Stimulated activated CD8-positive, alpha-beta memory T cell treated with anti-CD3 and anti-CD28 coated beads, Interleukin-4, amount 100 ng/mL, for 4 hours (primary cell): ENCODE measurements at places on chromosomes 3 and 15.

DNA sequence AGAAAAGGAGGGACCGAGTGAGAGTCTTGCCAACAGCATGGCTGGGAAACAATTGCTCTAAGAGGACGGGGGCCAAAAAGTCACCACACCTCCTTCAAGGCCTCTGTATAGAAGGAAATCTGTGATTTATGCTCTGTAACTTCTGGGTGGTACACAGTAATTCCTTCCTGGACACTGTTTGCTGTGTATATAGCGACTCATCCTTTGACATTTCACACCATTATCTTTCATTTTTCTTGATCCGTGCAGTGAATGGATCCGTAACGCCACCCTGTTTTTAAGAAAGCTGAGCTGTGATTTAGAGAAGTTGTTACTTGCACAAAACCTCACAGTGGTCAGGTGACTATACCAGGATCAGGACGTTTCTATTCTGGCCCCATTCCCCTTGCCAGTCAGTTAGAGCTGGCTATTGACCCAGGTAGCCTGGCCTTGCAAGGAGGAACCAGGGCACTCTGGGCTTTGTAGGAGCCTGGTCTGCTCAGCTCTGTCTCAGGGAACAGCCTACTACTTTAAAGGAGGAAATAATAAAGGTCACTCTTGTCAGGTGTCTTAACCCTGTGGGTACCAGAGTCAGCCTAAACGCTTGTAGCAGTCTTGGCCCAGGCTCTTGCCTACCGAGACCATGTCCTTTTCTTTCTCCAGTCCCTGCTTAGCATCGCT is 86.5 kb upstream of the MYZAP start:
- no peak for DNase-seq

DNA sequence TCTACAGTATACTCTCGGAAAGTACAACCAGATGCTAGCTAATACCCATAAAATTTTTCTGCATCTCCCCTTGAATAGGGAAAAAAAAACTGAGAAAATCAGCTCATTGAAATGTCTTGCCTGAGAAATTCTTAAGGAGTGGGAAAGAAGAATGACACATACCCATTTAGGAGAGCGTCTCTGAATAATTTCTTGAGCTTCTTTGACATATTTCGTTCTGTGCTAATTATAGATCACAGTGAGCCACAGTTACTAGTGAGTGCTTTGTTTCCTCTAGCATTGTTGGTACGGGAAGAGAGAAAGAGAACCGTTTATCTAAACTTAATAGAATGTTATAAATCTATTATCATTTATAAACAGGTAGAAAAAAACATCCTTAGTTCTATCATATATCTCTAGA is 588.4 kb downstream of the UNC13C start:
- no peak for DNase-seq

- no peak for DNase-seq
Measured at GRCh38 chr15:40297356-40297755, 10.4 kb downstream of the PLCB2 start.

GRCh38 chr15:36883713-36884517 is 216.4 kb downstream of the MEIS2 start:
- no peak for DNase-seq

GRCh38 chr3:195114786-195115599 is 156.0 kb downstream of the XXYLT1 start:
- no peak for DNase-seq

- no peak for DNase-seq
Measured at GRCh38 chr3:146746190-146746589, 141.0 kb upstream of the PLSCR5 start.

- no peak for DNase-seq
Measured at GRCh38 chr3:158509891-158510290, 61.1 kb upstream of the MLF1 start.

GRCh38 chr3:109346770-109347295 is 9.5 kb upstream of the DPPA4 start:
- no peak for DNase-seq

- DNase-seq = no peak
Measured at GRCh38 chr15:89400116-89400781, 65.6 kb upstream of the POLG start.

DNA sequence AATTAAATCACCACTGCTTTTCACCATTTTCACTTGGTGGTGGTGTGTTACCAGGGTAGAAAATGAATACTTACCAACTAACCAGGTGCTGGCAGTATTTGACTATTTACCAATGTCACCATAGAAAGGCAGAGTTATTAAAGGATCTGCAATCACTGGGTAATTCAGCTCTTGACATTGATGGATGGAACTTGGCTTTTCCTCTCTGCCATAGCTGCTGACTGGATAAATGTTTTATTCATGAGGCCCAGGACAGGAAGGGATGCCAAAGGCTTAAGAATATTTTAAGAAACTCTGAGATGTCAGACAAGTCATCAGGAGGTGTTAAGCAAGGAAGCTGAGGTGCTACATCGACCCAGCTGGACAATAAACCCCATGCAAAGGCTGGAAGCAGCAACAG is 495.5 kb upstream of the CFAP20DC start:
- DNase-seq = no peak

- DNase-seq = no peak
Measured at GRCh38 chr3:115165266-115165665, 18.2 kb upstream of the ZBTB20 start.

GRCh38 chr15:49813625-49814024 is 192.8 kb downstream of the DTWD1 start:
- DNase-seq = no peak

GRCh38 chr3:21729331-21729730 is 21.7 kb downstream of the ZNF385D start:
- no peak for DNase-seq

DNA sequence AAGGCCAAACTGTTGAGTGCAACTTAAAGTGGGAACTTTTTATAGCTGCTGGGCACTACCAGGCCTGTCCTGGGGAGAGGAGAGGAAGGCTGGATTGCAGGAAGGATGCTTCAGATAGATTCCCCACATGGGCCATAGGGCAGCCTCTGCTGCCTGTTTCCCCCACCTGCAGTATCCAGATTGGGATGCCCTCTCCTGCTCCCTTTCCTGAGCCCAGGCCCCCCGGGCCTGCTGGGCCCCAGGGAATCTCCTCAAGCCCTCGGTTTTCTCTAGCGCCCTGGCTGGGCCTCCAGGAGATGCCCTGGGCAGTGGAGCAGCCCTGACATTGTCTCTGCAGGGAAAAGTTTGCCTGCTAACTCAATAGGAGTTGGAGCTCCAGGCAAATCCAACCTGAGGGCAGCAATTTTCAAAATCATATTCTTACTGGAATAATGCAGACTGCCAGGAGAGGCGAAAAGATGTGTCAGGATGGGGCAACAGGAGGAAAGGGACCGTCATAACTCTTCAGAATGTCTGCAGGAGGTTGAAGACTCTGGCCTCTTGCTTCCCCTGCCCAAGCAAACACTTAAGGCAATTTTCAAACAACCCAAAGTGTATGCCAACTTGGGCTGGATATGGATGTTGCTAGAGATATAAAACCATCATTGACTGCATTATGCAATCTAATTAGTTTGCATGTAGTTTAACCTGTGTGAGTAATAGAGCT is 4.4 kb downstream of the NR2F2 start:
- no peak for DNase-seq

DNA sequence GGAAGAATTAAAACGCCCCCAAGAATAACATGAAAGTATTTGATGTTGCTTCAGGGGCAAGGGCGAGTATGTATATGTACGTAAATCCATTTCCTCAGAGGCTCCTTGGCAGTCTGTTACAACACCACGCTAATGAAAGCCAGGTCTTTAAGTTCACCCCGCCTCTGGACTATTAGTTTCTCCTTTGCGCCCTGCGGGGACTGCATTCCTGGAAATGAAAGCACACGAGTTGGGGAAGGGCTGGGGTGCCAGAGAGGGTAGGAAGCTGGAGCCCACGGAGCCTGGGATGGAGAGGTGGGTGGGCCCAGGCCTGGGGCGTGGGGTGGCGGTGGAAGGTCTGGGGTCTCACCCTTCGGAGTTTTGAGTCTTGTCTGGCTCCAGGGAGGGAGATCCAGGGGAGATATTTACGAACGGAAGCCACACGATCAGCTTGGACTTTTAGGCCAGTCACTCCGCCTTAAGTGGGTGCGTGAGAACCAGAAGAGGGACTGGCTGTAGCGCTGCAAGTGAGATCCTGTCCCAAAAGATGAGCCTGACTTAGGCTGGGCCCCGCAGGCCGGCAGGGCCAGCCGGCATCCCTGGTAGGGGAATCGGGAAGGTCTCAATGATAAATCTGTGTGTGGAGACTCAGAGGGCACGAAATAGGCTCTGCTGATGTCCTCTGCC is 1.6 kb upstream of the PLCL2 start:
- DNase-seq = no peak

- no peak for DNase-seq
Measured at GRCh38 chr3:15063656-15064286, 1.3 kb downstream of the MRPS25 start.

DNA sequence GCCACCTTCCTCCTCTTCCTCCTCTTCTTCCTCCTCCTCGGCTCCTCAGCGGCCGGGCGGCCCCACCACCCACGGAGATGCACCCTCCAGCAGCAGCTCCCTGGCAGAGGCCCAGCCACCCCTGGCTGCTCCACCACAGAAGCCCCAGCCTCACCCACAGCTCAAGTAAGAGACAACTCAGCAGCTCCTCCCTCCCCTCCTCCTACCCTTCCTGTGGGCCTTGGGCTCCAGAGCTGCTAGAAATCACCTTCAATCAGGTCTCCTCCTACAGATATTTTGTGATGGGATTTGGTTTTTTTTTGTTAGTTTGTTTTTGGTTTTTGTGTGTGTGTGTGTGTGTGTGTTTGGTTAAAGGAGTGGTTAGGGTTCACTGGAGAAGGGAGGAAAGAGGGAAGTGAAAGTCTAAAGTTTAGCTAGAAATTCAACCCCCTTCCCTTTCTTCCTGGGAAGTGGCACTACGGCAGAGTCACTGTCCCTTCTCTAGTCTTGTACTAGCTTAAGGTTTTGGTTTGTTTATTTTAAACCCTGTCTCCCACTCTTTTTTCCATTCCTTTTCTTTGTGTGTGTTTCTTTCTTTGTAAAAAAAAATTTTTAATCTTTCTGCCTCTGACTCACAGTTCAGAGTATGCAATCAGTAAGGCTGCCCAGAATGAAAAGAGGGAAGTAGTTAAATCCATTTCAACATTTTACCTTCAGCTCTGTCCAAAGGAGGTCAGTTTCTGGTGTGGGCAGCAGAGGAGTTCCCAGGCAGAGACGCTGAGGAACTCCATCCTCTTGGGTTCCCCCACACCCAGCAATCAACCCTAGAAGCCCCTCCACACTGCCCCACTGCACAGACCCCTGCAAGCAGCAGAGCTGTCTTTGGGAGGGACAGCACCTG is 29.0 kb upstream of the TIMP4 start:
- peak; percentile 8 for DNase-seq

DNA sequence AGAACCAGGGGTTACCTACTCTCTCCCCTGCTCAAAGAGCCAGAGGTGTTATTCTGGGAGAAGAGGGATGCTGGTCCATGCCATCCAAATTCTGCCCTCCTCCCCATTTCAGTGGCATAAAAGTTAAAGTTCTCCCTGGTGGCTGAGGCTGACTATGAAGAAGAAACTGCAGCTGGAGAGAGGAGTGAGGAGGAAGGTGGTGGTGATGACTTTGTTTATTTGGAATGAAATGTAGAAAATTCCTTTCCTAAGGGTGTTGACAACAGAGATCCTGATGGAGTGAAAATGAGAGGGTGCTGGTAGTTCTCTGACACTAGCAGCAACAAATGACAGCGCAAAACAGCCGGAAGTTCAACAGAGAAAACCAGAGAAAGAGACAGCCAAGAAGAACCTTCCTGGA is 100.4 kb downstream of the PCCB start:
- no peak for DNase-seq

DNA sequence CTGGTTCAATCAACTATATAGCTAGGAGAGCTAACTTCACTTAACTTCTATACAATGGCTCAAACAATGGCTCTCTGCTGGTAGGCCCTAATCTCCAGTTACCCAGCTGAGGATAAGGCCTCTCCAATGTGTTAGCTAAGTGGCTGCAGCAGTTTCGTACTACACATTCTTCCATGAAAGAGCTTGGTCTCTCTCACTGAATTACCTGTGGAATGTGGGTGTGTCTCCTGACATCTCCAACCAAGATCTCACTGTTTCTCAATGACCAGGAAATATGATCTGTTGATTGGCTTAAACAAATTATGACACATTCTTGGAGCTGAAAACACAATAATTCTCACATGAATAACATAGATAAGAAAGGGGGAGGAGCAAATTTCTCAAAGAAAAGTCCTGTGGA is 169.8 kb upstream of the ROBO1 start:
- DNase-seq = no peak

GRCh38 chr15:27598251-27599009 is 500.7 kb downstream of the OCA2 start:
- no peak for DNase-seq

DNA sequence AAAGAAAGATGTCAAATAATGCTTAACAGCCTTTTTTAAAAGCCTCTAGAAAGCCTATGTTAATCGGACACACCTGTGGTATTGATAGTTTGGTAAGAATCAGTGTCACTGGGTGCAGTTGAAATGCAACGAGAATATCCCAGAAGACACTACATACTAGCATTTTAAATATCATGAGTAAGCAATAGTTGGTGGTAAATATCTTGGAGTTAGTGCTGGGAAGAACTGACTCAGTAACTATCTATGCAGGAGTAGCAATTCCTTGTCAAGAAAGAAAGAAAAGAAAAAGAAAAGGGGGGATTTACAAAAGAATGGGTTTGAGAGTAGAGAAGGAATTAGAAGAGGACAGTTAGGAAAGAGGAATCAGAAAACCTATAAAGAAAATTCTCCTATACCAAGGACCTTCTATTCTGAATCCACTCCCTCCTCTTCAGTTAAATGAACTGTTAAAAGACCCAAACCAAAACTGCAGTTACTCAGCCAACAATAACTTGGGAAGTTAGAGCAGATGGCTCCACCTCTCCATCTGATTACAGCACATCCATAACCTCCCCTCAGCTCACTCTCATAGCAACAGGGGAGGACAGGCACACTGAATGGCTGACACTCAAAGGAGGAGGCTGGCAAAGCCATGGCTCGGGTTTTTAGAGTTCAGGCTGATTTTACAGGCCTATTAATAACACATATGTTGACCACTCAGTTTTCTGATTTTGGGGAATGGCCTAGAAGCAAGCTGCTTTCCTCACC is 207.6 kb upstream of the MDFIC2 start:
- DNase-seq = no peak

GRCh38 chr15:93072411-93073394 is 16.3 kb downstream of the RGMA start:
- DNase-seq = no peak
